Inflammatory macrophage (primary cell): ENCODE measurements at places on chromosomes 2 and 18.

- peak; percentile 74 for DNase-seq
Observed at GRCh38 chr2:190343536-190344275, at the start of gene INPP1. Gene INPP1 (plus strand): TSS chr2:190343589. CDS start chr2:190360103, 16,514 bp downstream.

DNA sequence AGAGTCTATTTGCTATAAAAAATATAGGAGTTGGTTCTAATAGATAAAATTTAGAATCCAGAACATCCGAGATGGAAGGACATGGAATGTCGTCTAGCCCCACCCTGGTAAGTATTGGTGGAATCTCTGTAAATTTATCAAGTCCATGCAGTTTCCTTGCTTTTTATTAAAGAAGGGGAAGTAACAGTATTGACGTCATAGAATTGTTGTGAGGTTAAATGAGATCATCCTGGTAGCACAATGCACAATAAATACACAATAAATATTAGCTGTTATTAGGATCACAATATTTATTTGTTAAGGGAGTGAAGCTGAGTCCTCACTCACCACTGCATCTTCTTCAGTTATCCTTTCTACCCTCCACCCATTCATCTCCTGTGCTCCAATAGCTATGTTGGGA is 16.7 kb upstream of the TMEM177 start:
- DNase-seq: no peak

DNA sequence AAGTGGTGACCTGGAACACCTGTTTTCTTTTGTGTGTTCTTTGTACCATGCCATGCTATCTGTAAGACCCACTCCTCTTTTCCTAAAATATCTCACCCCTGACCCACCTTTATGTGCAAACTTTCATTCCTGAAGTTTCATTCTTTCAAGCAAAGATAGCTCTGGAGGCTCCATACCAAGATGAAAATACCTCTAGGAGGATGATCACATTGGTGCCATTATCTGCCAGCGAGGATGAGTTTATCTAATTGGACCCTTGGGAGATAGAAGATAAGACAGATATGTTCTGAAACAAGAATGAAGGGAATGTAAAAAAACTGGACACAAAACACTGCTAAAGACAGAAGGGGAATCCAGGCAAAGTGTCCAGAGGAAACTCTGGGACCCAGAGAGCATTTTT is 24.1 kb downstream of the BOD1L2 start:
- DNase-seq: no peak

DNA sequence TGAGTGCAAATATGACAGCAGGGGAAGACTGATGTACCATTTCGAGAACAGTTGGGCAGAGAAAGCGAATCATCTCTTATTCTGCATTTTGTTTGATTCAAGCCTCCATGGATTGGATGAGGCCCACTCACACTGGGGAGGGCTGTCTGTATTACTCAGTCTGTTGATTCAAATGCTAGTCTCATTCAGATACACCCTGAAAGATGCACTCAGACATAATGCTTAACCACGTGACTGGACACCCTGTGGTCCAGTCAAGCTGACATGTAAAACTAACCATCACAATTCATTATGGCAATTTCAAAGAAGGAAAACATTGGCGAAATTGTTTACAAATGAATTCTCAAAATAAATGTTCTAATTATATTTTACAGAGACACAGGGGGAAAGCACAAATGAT is 1210.2 kb downstream of the DPP10 start:
- DNase-seq: no peak

DNA sequence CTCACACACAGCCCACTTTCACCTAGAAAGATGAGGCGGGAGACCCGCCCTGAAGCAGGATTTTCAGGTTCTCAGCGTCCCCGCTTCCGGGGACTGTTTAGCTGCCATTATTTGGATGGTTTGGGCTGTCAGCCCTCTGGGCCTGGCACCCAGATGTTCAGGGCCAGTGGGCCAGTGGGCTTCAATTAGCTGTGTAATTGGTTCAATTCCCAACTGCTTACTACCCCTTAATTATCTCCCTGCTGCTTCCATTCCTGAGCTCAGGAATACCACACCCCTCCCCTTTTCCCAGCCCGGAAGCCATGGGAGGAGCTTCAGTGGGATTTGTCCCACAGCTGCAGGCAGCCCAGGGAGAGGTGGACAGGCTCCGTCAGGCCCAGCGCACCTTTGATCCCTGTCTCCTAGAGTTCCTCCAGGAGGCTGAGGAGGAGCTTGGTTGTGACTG is 114.1 kb upstream of the MYCN start:
- DNase-seq: no peak

GRCh38 chr2:236919209-236919608 is 166.5 kb upstream of the COPS8 start:
- peak; percentile 29 for DNase-seq

DNA sequence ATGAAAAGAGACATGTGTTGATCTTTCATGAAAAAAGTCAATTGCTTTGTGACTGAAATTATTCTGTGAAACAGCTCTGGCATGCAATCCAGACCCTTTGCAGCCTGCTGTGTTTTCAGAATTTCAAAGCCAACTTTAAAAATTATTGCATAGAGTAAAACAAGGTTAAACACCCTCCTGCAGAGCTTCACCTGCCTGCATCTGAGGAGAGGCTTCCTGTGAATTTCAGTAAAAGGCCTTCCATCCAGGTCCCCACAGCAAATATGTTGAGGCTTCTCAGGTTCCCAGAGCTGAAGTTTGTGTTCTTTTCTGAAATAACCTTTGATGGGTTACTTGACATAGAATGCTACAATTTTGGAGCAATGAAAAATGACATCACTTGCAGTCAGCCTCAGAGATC is 4.1 kb downstream of the XIRP2 start:
- DNase-seq: no peak

DNA sequence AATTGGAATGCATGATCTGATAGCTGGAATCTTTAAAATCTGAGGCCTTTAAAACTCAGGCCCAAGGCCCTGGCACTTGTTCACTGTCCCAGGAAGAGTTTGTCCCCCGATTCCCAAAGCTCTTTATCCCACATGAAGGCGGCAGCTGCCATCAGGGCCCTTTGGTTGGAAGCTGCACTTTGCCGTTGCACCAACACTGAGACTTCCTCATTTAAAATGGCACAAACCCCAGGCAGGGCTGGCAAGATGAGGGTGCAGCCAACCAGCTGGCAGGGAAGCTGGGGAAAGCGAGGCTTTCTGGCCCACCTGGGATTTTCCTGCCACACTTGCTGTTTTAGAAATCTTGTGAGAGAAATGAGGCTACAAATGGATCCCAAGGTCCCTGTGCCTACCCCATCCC is 6.3 kb downstream of the FLACC1 start:
- no peak for DNase-seq

DNA sequence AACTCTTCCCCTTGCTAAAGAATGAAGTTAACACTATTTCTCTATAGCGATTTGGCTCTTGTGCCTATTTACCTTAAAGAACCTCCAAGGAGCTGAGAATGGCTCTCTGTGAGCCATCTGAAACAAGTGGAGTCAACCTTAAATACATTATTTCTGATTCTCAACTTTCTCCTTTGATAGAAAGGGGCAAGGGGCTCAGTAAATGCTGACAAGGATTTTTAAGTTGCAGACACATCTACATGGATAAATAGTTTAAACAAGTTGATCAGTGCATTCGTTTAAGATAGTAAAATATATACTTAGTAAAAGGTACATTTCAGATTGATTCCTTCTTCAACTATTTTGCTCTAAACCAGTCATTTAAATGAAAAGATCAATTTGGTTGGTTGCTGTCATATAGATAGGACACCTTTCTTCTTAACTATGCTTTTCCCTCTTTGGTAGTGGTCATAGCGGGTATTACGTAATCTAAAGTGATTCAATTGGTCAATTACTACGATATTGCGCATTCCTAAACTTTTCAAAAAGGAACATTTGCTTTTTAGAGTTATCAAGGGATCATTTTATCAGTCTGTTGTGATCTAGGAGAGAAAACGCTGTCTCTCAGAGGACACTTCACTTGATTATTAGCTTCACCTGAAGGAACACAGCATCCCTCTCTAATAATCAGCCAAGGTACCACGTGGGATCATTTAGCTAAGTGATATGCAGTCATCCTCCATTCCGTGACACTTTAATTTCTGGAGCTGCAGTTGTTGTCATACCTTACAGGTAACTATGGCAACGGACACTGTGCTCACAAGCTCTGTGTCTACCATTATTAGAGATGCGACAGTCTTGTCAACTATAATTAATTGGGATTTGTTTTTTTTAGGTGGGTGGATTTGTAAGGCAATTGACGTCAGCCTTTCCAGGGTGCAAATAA is 50.9 kb upstream of the KCNE4 start:
- no peak for DNase-seq

- DNase-seq: no peak
Observed at GRCh38 chr18:26462355-26462754, 86.0 kb downstream of the KCTD1 start.

DNA sequence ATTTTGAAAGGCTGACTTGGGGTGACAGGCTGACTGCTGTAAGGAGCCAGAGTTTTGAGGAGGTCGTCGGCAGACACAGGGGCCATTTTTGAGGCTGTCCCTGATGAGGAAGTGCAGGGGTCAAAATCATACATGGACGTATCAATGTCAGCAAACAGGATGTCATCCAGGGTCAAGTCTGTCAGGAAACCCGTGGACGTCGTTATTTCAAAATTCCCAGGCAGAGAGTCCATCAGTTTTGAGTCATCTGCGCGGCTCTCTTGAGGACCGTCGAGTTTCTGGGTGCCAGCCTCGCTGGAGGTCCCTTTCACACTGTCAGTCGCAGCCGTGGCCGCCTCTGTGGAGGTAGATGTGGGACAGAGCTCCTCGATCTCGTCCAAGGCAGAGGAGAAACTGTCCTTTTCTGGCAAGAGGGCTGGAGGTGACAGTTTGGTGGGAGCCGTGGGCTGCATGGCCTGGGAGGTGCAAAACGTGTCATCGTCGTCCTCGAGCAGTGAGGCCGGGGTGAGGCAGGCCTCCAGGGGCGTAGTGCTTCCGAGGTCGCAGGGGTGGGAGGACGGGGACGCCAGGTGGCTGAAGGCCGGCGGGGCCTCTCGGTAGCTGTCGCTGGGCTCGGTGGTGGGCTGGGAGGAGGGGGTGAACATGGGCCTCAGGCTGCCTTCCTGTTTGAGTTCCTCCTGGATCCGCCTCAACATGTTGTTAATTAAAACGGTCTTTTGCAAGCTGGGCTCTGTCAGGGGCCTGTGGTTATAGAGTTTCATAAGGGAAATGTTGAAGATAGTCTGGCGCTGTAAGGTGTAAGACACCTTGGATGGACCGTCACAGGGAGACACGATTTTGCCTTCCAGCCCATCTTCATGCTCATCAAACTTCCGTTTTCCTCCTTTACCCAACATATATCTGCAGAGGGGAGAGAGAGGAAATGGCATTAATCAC is 17.5 kb downstream of the SERTAD2 start:
- peak; percentile 42 for DNase-seq

GRCh38 chr18:11817229-11817628 is 34.0 kb upstream of the CHMP1B start:
- peak; percentile 7 for DNase-seq

GRCh38 chr2:138433995-138434951 is 67.3 kb upstream of the SPOPL start:
- no peak for DNase-seq

DNA sequence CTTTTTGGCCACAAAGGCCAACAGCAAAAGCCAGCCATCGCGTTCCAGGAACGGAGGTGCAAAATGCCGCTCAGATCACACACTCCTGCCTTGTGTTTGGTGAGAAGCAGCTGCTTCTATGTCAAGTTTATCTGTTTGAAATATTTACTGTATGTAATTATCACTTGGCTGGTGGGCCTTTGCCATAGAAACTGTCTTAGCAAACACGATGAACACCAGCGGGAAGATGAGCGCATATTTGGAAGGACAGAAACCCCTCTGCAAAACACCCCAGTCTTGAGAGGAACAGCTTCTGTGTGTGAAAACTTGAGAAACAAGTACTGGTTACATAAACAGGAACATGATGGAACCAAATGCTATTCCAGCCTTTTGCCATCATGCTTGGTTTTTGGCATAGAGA is 59.7 kb downstream of the SCG2 start:
- no peak for DNase-seq

GRCh38 chr2:113214141-113214540 is 40.4 kb downstream of the PSD4 start:
- no peak for DNase-seq

- DNase-seq: no peak
Observed at GRCh38 chr18:63705401-63705800, 2.6 kb downstream of the SERPINB11 start.

GRCh38 chr2:96493072-96493471 is 12.1 kb downstream of the NEURL3 start:
- no peak for DNase-seq

DNA sequence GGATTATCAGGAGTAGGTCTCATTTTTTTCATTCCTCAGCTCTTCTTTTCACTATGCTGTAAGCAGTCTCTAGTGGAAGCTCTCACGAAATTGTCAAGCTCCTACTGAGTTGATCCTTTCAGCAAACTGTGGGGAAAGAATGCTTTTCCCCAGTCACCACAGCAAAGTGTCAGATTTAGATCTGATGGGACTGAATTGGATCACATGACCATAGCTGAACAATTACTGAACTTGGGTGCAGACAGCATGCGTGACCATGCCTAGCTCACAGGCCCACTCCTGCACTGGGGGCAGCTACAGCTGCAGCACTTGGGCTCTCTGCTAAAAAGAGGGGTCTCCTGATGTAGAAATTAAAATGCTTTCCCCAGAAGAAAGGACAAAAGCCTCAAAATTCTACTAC is 3.1 kb downstream of the ARHGAP15 start:
- DNase-seq: peak; percentile 57

DNA sequence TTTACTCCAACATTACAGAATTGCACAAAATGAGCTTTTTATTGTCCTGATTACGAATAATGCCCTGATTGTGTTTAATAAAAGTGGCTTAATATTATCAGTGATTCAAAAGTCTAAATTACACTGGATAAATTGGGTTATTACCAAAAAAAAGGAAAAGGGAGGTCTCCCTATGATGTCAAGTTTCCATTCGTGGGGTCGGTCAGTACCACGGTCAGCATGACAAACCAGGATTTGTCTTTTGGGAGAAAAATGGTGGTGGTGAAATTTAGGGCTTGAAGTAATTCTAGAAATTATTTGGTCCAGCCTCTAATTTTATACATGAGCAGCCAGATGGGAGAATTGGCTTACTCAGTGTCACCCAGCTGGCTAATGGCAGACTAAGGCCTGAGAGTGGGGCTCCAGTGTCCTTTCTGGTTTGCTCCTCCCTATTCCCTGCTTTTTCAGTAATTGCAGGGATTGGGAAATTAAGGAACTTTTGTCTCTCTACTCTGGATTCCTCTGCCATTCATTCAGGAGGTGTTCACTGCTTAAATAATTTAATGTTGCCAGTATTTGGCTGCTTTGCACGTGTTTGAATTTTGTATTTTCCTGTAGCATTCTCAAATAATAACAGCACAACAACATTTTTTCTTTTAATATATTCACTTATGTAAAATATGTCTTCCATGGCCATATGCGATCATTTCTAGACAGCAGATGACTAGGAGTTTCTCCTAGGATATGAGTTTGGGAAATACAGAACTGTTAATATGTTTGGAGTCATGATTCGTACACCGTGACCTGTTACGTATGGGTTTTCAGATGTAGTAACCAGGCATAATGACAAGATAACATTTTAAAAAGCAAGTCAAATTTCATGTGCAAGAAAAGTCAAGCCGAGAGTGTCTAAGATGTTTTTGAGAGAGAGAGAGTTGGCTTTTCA is 128.9 kb upstream of the NOSTRIN start:
- DNase-seq: no peak

GRCh38 chr2:239020541-239021041 is 172.7 kb downstream of the TWIST2 start:
- no peak for DNase-seq

- peak; percentile 63 for DNase-seq
Observed at GRCh38 chr2:112622528-112622849, 23.2 kb upstream of the SLC20A1 start.

- DNase-seq: no peak
Observed at GRCh38 chr18:31686986-31687928, 2.9 kb upstream of the B4GALT6 start.
